ENCODE measurements at places on chromosomes 1 and 21.
A peak's percentile ranks its signal among the peaks of the same experiment; 100 is the strongest.

- no peak for DNase-seq
Measured at GRCh38 chr21:46099476-46099875, 1.6 kb downstream of the COL6A2 start.

DNA sequence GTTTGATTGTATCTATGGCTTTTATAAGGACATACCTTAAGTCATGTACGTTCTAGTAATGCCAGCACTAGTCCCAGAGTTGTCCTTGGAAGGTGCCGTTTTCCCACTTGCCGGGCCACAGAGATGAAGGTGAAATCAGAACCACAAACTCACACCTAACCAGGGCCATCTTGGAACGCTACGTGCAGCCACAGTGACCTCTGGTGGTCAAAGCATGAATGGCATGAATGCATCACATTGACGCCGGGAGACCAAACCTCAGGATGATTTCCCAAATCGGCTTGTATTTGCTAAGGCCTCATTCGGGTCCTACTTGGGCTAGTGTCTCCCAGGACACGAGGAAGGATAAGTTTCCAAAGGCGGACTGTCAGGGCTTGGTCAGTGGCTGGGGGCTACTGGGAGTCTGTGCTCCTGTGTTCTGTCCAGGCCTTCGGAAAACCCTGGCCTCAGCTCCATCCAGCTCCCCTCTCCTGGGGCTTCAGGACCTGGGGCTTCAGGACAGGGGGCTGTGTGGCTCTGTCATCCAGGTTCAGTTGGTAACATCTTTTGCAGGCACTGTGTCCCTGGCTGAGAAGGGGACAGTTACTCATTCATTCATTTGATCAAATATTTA is 260.5 kb downstream of the PRDM2 start:
- peak; percentile 77 for DNase-seq

- DNase-seq = no peak
Measured at GRCh38 chr1:201739080-201739479, 89.9 kb upstream of the IPO9 start.

- no peak for DNase-seq
Measured at GRCh38 chr1:29520571-29521437, 284.5 kb downstream of the PTPRU start.

DNA sequence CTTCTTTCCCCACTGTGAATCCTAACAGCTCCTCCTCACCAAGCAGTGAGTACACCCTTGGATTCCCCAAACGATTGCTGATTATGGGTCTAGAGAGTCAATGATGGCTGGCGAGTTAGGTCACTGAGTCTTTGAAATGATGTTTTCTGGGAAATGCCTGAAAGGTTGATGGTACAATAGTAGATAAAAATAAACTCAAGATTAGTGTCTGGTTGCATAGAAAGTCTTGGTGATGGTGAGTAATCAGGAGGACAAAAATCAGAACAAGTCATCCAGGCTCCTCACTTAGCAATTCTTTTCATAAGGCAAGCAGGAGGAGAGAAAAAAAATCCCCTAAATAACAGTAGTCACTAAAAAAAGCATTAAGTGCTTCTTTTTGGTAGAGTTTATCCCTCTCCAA is 22.6 kb downstream of the HLX start:
- DNase-seq = no peak

- no peak for DNase-seq
Measured at GRCh38 chr1:64857347-64857746, 109.0 kb downstream of the JAK1 start.

GRCh38 chr1:101219924-101220870 is 16.6 kb upstream of the S1PR1 start:
- DNase-seq = no peak

- no peak for DNase-seq
Measured at GRCh38 chr1:9228609-9229008, 6.0 kb upstream of the H6PD start.

DNA sequence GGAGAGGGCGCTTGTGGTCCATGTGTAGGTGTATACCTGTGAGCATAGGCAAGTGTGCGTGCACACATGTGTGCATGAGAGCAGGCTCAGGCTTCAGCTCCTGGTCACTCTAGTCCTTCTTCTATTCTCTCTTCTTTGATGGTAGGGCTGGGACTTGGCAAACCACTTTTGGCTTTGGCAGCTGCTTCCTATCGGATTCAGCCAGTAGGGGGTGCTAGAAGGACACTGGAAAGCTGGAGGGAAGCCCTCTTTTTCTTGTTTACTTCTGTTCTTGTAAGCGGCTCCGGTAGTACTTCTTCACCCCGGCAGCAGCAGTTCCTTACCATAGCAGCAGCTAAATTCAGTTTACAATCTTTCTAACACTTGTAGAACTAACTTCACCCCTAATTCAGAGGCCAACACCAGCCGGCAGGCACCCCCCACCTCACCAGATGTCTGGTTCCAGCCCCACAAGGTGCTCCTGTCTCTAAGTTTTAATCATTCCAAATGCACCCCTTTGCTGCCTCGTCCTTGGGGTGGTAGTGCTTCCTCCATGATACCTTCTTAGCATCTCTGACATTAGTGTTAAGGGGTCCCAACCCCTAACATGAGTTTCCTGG is 25.1 kb downstream of the NENF start:
- no peak for DNase-seq

- DNase-seq = no peak
Measured at GRCh38 chr21:35178827-35179226, 129.7 kb upstream of the RUNX1 start.

DNA sequence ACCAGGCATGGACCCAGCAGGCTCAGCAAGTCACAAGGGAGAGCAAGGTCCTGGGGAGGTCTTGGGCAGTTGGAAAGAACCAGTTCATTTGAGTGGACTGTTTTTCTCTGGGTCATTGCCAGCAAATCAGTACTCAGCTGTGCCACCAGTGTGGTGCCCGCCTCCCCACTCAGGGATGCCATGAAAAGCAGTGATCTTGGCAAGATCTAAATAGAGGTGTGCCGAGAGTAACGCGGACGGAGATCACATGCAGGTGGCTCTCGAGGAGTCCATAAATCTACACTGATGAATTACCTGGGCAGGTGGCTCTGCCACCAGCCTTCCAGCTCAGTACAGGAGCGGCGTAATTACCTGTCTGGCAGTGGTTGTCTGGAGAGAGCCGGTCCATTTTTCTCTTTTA is 642.2 kb downstream of the PTPRU start:
- DNase-seq = no peak

DNA sequence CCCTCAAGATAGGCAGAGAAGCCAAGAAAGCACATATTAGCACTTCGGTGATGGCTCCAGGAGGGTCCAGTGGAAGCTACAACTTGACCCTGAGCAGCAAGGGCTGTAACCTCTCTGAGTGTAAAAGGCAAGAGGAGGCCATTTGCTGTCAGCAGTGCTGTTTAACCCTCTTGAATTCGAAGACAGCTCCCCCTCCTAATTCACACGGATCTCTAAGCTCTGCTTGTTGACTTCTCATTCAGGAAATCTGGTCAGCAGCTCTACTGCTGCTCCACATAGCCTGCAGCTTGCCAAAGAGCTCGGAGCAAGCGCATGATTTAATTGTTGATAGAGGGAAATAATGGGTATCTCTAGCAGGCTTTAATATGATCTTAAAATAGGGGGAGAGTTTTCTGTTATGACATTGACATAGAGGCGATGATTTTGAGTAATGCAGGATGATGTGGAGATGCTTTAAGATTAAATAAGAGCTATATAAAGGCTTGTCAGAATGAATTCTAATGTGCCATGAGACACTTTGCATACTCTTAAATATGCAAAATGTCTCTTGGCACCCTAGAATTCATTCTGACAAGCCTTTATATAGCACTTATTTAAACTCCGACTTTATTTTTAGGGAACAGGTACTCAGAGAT is 79.4 kb upstream of the USH2A start:
- no peak for DNase-seq

DNA sequence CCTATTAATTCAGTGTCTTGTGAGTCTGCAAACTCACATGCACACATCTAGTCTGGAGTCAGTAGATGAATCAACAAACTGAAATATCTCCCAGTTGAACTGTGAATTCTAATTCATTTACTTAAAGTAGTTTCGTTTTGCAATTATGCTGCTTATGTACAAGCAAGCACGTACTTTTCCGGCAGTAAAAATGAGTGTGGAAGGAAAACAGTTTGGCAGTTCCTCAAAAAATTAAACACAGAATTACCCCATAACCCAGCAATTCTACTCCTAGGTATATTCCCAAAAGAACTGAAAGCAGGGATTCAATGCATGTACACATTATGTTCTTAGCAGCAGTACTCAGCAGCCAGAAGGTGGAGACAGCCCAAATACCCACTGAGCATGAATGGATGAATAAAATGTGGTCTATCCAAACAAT is 49.3 kb downstream of the GNB1 start:
- peak; percentile 48 for DNase-seq

DNA sequence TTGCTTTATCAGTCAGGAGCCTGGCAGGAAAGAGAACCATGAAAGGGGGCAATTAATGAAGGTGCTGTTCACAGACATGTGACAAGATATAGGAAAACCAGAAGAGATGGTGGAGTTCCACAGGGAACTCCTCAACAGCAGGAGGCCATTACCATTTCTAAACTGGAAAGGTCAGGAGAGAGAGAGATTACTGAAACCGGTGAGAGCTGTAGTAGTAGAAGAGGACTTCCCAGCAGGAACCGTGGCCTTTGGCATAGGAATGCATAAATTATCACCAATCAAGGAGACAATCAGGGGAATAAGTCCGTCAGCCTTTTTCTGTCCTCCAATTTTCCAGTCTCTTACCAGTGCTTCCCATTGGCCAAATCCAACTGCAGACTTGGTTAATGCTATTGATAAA is 23.0 kb upstream of the ABCD3 start:
- DNase-seq = no peak

All from Ammon's horn (tissue), 1 donor.